Natural killer cell treated with Interleukin-12 subunit alpha and Interleukin-12 subunit beta and Interleukin-15 and Interleukin-18, amount 100 ng/mL, for 72 hours (primary cell): ENCODE measurements at places on chromosomes 7 and 10. TPM values are rescaled to one million over a fixed set of nuclear protein-coding genes. Genes with fewer than 3 reads are reported as not detected.

GRCh38 chr7:69782917-69783684 lies 184.8 kb downstream of the AUTS2 start:
- DNase-seq = no peak
- H3K36me3 ChIP-seq = no peaks in the 10 kb centered on the region
- no peak overlapping the region for H3K27ac ChIP-seq
- H3K4me1 ChIP-seq = no peaks in the 10 kb centered on the region
- H3K27me3 ChIP-seq = peaks cover 2% of the 10 kb centered on the region
- no peak overlapping the region for H3K4me3 ChIP-seq

DNA sequence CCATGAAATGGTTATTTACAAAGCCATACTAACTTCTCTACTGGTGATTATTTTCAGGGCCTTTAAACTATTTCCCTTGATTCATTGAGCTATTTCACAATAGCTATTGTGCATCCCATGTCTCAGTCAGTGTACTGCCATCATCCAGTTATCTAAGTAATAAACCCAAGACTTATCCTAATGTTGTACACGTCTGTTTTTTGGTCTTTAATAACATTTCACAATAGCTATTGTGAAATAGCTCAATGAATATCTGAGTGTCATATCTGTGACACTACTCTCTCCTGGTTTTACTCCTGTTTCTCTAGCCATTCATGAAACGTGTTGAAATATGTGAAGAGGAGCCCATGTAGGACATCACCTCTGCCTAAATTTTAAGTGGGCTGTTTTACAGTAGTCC lies 36.5 kb upstream of the TMEM140 start:
- H3K36me3 ChIP-seq = peaks cover 12% of the 10 kb centered on the region
- no peak overlapping the region for H3K4me3 ChIP-seq
- no peak overlapping the region for H3K27ac ChIP-seq
- no peaks in the 10 kb centered on the region for H3K4me1 ChIP-seq

GRCh38 chr10:103757531-103758293 lies 97.7 kb downstream of the SH3PXD2A start:
- peak; percentile 86 for DNase-seq
- no peaks in the 10 kb centered on the region for H3K36me3 ChIP-seq
- peaks cover 27% of the 10 kb centered on the region for H3K4me1 ChIP-seq
- peak overlapping the region; percentile 62 for H3K4me3 ChIP-seq
- peak overlapping the region; percentile 69 for H3K27ac ChIP-seq

CRCP gene
- total RNA-seq = 54.7 TPM

GRCh38 chr7:45057878-45058277 lies 30.9 kb downstream of the NACAD start:
- peak overlapping the region; percentile 72 for H3K27ac ChIP-seq
- no peak overlapping the region for H3K4me3 ChIP-seq
- H3K27me3 ChIP-seq = no peaks in the 10 kb centered on the region
- no peak for DNase-seq
- H3K36me3 ChIP-seq = peaks cover 7% of the 10 kb centered on the region

- peak overlapping the region; percentile 20 for H3K27ac ChIP-seq
- no peak overlapping the region for H3K4me3 ChIP-seq
- no peaks in the 10 kb centered on the region for H3K4me1 ChIP-seq
- no peak for DNase-seq
Measured at GRCh38 chr10:128324058-128324827, 198.0 kb upstream of the MKI67 start.

WNT8B gene
- total RNA-seq = not detected

GRCh38 chr10:130555411-130555750 lies 419.2 kb downstream of the GLRX3 start:
- H3K36me3 ChIP-seq = no peaks in the 10 kb centered on the region
- no peak overlapping the region for H3K4me3 ChIP-seq
- no peaks in the 10 kb centered on the region for H3K27me3 ChIP-seq
- H3K4me1 ChIP-seq = no peaks in the 10 kb centered on the region

- no peak for DNase-seq
- H3K27me3 ChIP-seq = peaks cover 15% of the 10 kb centered on the region
- H3K4me1 ChIP-seq = no peaks in the 10 kb centered on the region
- H3K27ac ChIP-seq = no peak overlapping the region
Measured at GRCh38 chr10:25105743-25106260, 69.0 kb upstream of the GPR158 start.

DNA sequence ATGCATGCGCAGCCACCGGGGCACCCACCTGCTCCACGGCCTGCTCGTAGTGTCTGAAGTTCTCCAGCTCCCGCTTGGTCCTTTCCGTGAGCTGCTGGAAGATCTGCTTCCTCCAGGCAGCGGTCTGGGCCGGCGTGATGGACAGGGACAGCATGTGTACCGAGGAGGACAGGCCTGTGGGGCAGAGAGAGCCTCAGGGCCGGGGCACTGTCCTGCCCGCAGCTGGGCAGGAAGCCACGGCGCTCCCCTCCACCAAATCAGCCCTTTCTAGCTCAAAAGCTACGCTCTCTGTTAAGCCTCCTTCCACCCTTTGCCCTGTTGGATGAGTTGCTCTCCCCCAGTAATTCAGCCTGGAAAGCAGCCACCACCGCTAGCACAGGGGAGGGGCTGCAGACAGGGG lies 19.2 kb downstream of the TECPR1 start:
- peaks cover 4% of the 10 kb centered on the region for H3K4me1 ChIP-seq
- no peaks in the 10 kb centered on the region for H3K27me3 ChIP-seq
- H3K27ac ChIP-seq = no peak overlapping the region
- no peak for DNase-seq
- no peaks in the 10 kb centered on the region for H3K36me3 ChIP-seq

- no peak for DNase-seq
- no peak overlapping the region for H3K27ac ChIP-seq
- H3K36me3 ChIP-seq = no peaks in the 10 kb centered on the region
- H3K4me1 ChIP-seq = no peaks in the 10 kb centered on the region
- H3K27me3 ChIP-seq = no peaks in the 10 kb centered on the region
- H3K4me3 ChIP-seq = no peak overlapping the region
Measured at GRCh38 chr7:129332254-129333035, 101.8 kb upstream of the STRIP2 start.

NRG3 gene
- total RNA-seq = not detected

GRCh38 chr10:90813594-90814365 lies 44.1 kb downstream of the HTR7 start:
- H3K4me1 ChIP-seq = no peaks in the 10 kb centered on the region
- peaks cover 14% of the 10 kb centered on the region for H3K27me3 ChIP-seq
- H3K27ac ChIP-seq = no peak overlapping the region
- H3K36me3 ChIP-seq = no peaks in the 10 kb centered on the region

- peaks cover 11% of the 10 kb centered on the region for H3K27me3 ChIP-seq
- H3K4me3 ChIP-seq = no peak overlapping the region
- H3K4me1 ChIP-seq = no peaks in the 10 kb centered on the region
- no peaks in the 10 kb centered on the region for H3K36me3 ChIP-seq
Measured at GRCh38 chr7:155580367-155580766, 34.0 kb upstream of the CNPY1 start.

CADPS2 gene
- total RNA-seq = not detected

DNA sequence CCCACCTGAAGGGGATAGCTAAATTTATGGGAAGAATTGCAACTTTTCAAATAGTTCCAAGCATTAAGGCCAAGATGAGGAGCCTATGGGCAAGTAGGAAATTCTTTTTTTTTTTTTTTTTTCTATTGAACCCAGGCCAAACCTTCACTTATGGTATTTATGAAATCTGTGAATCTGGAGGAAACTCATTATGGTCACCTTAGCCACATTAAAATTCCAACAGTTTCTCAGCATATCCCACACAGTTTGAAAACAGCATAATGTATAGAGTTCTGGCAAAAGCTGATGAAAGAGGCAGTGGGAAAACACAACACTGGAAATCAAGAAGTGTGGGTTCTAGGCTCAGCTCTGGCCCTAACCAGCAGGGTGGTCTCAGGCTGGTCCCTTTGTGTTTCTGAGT lies 236.9 kb downstream of the PTEN start:
- no peak overlapping the region for H3K4me3 ChIP-seq
- H3K27ac ChIP-seq = no peak overlapping the region
- no peak for DNase-seq
- no peaks in the 10 kb centered on the region for H3K36me3 ChIP-seq
- no peaks in the 10 kb centered on the region for H3K4me1 ChIP-seq
- H3K27me3 ChIP-seq = peaks cover 5% of the 10 kb centered on the region

IFIT2 gene
- total RNA-seq = 1.7 TPM

DNA sequence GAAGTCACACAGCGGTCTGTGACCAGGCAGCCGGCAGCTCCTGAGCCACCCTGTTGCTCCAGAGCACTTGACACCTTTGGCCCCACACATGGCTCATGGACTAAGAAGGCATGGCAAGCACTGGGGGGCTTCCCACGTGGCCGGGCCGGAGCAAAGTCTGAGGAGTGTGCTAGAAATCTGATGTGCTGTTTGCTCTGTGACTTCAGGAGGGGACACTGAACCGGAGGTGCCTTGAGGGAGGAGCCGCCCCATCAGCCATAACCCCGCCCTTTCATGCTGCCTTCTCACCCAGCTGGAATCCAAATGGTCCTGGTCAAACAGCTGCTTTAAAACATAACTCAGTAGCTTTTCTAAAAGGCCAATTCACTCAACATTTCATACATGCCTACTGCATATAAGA lies 33.5 kb downstream of the PROSER2 start:
- DNase-seq = no peak
- peaks cover 3% of the 10 kb centered on the region for H3K4me1 ChIP-seq
- peaks cover 13% of the 10 kb centered on the region for H3K27me3 ChIP-seq
- H3K36me3 ChIP-seq = no peaks in the 10 kb centered on the region

DNA sequence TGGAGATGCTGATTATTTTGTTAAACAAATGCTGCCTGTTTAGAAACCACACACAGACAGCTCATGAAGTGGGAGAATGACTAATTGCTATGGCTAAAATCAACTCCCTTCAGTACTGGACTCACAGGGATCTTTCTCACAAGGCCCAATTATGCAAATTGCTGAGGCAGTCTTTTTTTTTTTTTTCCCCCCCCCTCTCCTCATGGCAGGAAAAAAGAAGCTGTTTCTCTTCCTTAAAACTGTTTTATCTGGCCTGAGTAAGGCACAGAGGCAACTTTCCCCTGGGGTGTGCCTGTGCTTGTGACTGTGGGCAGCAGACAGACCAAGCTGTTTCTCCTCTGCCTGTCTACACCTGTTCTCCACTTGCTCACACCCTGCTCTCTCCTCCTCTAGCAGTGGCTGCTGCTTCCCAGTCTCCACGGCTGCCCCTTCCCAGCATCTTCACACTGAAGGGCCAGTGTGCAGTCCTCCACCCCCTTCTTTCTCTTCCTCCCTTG lies 65.4 kb upstream of the STEAP1B start:
- H3K27me3 ChIP-seq = peaks cover 51% of the 10 kb centered on the region
- peak overlapping the region; percentile 63 for H3K27ac ChIP-seq
- peaks cover 59% of the 10 kb centered on the region for H3K4me1 ChIP-seq
- H3K36me3 ChIP-seq = peaks cover 10% of the 10 kb centered on the region
- H3K4me3 ChIP-seq = peak overlapping the region; percentile 83

CRPPA gene
- total RNA-seq = 2.1 TPM

DNA sequence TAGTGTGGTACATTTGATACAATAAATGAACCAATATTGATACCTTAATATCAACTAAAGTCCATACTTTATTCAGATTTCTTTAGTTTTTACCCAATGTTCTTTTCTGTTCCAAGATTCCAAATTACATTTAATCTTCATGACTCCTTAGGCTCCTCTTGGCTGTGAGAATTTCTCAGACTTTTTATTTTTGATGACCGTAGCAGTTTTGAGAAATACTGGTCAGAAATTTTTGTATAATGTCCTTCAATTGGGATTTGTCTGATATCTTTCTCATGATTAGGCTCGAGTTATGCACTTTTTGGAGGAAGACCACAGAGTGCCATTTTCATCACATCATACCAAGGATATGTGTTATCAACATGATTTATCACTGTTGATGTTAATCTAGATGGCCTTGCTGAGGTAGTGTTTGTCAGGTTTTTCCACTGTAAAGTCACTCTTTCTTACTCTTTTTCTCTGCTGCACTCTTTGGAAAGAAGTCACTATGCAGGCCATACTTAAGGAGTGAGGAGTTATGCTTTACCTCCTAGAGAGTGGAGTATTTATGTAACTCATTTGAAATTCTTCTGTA lies 12.9 kb upstream of the ENTPD1 start:
- H3K4me3 ChIP-seq = no peak overlapping the region
- peaks cover 5% of the 10 kb centered on the region for H3K36me3 ChIP-seq
- H3K27me3 ChIP-seq = peaks cover 4% of the 10 kb centered on the region
- peaks cover 7% of the 10 kb centered on the region for H3K4me1 ChIP-seq

CHRM2 gene
- not detected for total RNA-seq

DHX32 gene
- total RNA-seq = 28.8 TPM

ZNF655 gene
- total RNA-seq = 115 TPM

ARF5 gene
- 106 TPM for total RNA-seq

DNA sequence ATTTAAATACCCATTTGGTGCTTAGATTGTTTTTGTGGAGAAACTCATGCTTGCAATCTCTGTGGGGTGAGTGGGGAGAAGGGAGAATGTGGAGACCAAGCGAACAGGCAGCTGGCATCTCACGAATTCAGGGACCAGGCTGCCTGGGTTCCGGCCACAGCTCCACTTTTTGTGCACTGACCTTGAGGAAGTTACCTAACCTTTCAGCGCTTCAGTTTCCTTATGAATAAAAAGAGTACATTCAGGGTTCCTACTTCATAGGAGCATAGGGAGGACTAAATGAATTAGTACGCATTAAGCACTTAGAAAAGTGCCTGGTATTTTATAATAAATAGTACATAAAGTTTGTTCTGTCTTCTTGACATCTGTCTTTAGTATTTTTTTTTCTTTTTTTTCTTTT lies 72.5 kb downstream of the PRTFDC1 start:
- DNase-seq = no peak
- peaks cover 26% of the 10 kb centered on the region for H3K4me1 ChIP-seq
- peaks cover 7% of the 10 kb centered on the region for H3K36me3 ChIP-seq

GRCh38 chr10:73359492-73359891 lies 828 bp upstream of the CFAP70 start:
- peaks cover 14% of the 10 kb centered on the region for H3K4me1 ChIP-seq
- H3K27me3 ChIP-seq = no peaks in the 10 kb centered on the region
- DNase-seq = no peak
- H3K36me3 ChIP-seq = no peaks in the 10 kb centered on the region
- no peak overlapping the region for H3K27ac ChIP-seq

SYT15 gene
- total RNA-seq = 1.9 TPM

GRCh38 chr7:25314731-25315267 lies 86.5 kb upstream of the NPVF start:
- peaks cover 7% of the 10 kb centered on the region for H3K27me3 ChIP-seq
- no peaks in the 10 kb centered on the region for H3K4me1 ChIP-seq
- no peak overlapping the region for H3K4me3 ChIP-seq
- H3K36me3 ChIP-seq = no peaks in the 10 kb centered on the region
- H3K27ac ChIP-seq = no peak overlapping the region

DNA sequence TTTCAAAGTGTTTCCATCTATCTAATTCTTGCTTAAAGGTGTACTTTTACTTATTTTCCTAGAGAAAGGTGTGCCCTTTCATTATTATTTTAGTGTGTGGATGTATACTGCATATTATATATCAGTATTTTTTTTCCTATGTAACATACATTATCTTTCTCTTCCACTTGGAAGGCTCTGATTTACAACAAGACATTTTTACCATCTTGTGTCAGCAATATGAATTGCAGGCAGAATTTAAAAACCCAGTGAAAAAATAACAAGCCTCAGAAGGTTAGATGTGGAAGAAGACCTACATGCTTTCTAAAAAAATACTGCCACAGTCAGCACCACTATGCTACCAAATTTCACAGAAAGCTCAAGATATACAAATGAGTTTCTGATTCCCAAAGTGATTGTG lies 327.7 kb upstream of the STEAP1 start:
- H3K4me3 ChIP-seq = no peak overlapping the region
- H3K27me3 ChIP-seq = no peaks in the 10 kb centered on the region
- no peak overlapping the region for H3K27ac ChIP-seq
- DNase-seq = no peak
- H3K36me3 ChIP-seq = no peaks in the 10 kb centered on the region
- no peaks in the 10 kb centered on the region for H3K4me1 ChIP-seq

GRCh38 chr10:104657457-104657856 lies 16.4 kb downstream of the SORCS3 start:
- H3K27me3 ChIP-seq = peaks cover 36% of the 10 kb centered on the region
- no peak for DNase-seq
- no peaks in the 10 kb centered on the region for H3K4me1 ChIP-seq
- no peak overlapping the region for H3K27ac ChIP-seq
- H3K4me3 ChIP-seq = no peak overlapping the region
- H3K36me3 ChIP-seq = no peaks in the 10 kb centered on the region
